ENCODE measurements at places on chromosomes 7 and 10. TPM values are rescaled to one million over a fixed set of nuclear protein-coding genes. Genes with fewer than 3 reads are reported as not detected.

The HOXA4 gene
- total RNA-seq: not detected

The NEBL gene
- 21.9 TPM for total RNA-seq

The CHST15 gene
- 23.8 TPM for total RNA-seq

GRCh38 chr7:19464751-19465150 is 244.1 kb downstream of the POLR1F start:
- no peaks in the 10 kb centered on the region for H3K27me3 ChIP-seq
- H3K36me3 ChIP-seq: no peaks in the 10 kb centered on the region

DNA sequence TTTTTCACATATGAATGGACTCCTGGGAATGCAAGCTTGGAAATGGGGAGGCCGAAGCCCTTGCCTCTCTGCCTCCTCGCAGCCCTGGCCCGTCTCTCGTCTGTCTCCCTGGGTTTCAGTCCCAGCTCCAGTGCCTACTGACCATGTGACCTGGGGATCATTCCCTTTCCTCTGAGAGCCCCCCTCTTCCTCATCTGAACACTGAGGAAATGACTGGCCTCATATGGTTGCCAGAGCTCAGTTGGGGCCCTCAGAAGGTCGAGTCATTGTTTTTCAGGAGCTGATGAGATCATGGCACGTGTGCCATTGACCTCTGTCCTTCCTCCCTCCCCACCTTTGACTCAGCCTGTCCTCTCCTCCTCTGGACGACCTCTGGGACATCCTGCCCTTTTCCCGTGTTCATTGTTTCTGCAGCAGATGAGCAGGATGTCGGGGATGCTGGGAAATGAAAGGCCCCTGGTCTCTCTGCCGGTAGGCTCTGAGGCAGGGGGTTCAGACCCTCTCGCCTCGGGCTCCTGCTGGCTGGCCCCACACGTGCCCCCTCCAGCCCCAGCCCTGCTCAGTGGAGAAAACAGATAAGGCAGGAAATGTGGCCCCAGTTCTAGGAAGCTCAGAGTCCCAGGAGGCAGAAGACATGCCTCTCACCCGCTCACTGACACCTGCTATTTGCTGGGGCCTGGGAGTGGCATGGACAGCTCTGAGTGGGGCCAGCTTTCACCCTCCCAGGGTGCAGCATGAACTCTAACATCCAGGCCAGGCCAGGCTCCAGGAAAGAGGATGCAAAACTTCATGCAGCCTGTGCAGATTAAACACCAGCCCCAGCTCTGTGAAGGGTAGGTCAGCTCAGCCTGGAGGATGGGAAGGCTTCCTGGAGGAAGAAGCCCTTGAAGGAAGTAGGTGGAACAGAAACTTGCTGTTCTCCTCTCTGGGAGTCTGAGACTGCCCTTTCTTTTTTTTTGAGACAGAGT is 8.3 kb upstream of the PPP1R35 start:
- H3K4me1 ChIP-seq: peaks cover 14% of the 10 kb centered on the region
- no peak overlapping the region for H3K4me3 ChIP-seq
- no peaks in the 10 kb centered on the region for H3K36me3 ChIP-seq
- H3K27me3 ChIP-seq: no peaks in the 10 kb centered on the region
- no peak for DNase-seq

The TAS2R3 gene
- total RNA-seq: 2.0 TPM

DNA sequence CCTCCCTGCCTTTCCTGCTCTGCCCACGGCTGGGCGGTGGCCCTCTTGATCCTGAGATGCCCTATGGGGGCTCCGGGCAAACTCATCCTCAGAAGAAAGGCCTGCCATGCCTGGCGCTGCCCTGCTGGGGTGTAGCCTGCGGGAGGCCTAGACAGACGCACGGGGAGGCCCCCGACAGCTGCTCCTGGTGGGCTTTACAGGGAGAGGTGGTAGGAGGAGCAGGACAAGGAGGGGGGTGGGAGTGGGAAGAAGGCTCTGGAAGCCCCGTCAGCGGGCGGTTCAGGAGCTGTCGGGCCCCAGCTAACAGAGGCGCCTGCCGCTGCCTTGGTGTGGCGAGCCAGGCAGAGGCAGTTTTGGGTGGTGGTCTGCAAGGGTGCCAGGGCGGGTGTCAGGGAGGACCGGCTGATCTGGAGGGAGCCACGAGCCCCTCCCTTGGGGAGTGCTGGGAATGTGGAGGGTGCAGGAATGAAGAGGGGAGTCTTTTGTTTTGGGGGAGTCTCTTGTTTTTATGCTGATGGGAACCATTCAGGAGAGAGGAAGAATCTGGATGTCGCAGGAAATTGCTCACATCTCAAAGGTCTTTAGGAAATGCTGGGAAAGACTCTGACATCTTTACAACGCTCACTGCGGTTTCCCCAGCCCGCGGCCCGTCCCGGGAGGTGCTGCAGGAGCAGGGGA is 63.5 kb downstream of the CFAP46 start:
- no peaks in the 10 kb centered on the region for H3K36me3 ChIP-seq
- H3K27me3 ChIP-seq: peaks cover 85% of the 10 kb centered on the region
- no peaks in the 10 kb centered on the region for H3K4me1 ChIP-seq
- no peak for DNase-seq
- no peak overlapping the region for H3K4me3 ChIP-seq

The GHRHR gene
- total RNA-seq: not detected

GRCh38 chr10:78549140-78549935 is 515.7 kb downstream of the RPS24 start:
- H3K27me3 ChIP-seq: peaks cover 14% of the 10 kb centered on the region
- H3K4me1 ChIP-seq: no peaks in the 10 kb centered on the region
- H3K36me3 ChIP-seq: no peaks in the 10 kb centered on the region
- no peak for DNase-seq
- no peak overlapping the region for H3K4me3 ChIP-seq

DNA sequence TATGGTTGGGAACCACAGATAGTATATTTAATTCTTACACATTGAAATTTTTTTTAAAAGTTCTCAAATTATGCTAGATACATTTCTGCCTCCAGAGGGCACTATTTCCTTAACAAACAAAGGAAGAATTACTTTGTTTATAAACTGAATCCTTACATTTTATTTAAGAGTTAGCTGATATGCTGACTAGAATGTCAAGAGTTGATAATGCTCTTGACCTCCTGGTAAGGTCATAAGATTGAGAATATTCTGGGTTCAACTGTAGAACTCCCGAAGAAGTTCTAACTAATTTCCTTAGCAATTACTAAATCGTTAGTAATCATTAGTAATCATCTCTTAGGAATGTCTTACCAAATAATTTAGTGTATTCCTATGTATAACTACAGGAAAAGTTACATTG is 95.3 kb upstream of the CYP26C1 start:
- H3K27ac ChIP-seq: no peak overlapping the region
- H3K36me3 ChIP-seq: no peaks in the 10 kb centered on the region
- no peak for DNase-seq
- no peaks in the 10 kb centered on the region for H3K27me3 ChIP-seq

DNA sequence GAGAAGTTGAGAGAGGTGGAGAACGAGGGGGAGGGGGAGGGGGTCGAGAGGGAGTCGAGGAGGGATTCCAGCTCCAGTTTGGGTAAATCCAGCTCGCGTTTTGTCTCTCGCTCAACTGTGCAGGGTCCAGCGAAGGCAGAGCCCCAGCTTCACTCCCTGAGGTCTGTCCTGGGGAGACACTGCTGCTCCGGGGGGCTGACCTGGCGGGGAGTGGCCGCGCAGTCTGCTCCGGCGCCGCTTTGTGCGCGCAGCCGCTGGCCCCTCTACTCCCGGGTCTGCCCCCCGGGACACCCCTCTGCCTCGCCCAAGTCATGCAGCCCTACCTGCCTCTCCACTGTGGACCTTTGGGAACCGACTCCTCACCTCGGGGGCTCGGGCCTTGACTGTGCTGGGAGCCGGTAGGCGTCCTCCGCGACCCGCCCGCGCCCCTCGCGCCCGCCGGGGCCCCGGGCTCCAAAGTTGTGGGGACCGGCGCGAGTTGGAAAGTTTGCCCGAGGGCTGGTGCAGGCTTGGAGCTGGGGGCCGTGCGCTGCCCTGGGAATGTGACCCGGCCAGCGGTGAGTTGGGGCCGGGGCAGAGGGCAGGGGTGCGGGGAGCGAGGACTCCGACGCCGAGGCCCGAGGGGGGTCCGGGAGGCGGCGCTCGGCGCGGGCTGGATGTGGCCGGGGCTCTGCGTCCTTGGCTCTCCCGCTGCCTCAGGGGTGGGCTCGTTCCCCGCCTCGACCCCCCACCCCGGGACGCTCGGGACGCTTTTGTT is at the start of gene TET1:
TET1 (plus strand) TSS at position 152 of the 757 bp plus-strand sequence. CDS start 12,002 bp downstream, outside the sequence.
- H3K4me3 ChIP-seq: peak within 1 kb of the TSS; percentile 68
- DNase-seq: peak; percentile 41
- H3K4me1 ChIP-seq: no peaks in the 10 kb centered on the region
- no peak within 1 kb of the TSS for H3K27ac ChIP-seq
- peaks cover 15% of the 10 kb centered on the region for H3K27me3 ChIP-seq

The C10orf62 gene
- total RNA-seq: 0.45 TPM

The TUBAL3 gene
- total RNA-seq: 0.52 TPM

DNA sequence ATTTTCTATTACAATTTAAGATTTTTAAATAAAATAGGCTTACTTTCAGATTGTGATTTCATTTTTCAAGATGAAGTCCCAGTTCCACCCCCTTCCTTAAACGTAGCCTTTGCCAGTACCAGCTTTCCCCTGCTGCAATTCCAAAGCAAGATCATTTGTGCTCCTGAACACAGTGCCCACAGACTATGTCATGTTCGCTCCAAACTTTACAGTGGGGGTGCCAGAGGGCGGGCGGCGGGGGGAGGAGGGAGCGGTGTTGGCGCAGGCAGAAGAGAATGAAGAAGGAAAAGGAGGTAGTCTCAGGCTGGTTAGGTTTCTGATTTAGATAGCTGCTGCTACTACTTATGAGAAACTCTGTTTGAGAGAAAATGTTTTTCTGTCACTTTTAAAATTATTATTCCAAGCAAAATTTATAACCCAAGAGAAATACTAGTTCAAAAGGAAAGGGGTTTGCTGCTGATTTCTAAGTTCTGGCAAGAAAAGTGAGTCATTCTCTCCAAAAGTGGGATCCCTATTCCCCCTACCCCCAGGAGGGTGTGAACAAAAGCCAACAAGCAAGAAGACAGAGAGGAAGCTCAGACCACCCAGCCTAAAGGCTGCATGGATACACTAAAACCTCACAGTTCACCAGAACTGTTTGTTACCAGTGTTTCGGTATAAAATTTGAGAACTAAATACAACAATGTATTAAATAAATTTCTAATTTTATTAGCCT is 109.6 kb downstream of the SRPK2 start:
- no peaks in the 10 kb centered on the region for H3K36me3 ChIP-seq
- H3K4me1 ChIP-seq: no peaks in the 10 kb centered on the region
- no peak for DNase-seq
- no peak overlapping the region for H3K27ac ChIP-seq
- H3K27me3 ChIP-seq: no peaks in the 10 kb centered on the region

- H3K27me3 ChIP-seq: 0 out of 2 replicates have a peak, but pooled peaks cover 4% of the 10 kb centered on the region
- no peak overlapping the region for H3K27ac ChIP-seq
- H3K4me1 ChIP-seq: no peaks in the 10 kb centered on the region
These were observed 61.7 kb downstream of the SH2D4B start for GRCh38 chr10:80599424-80599847.

- DNase-seq: no peak
- no peak overlapping the region for H3K4me3 ChIP-seq
- H3K27ac ChIP-seq: no peak overlapping the region
These were observed 28.7 kb downstream of the CHST15 start for GRCh38 chr10:124064676-124065075.

DNA sequence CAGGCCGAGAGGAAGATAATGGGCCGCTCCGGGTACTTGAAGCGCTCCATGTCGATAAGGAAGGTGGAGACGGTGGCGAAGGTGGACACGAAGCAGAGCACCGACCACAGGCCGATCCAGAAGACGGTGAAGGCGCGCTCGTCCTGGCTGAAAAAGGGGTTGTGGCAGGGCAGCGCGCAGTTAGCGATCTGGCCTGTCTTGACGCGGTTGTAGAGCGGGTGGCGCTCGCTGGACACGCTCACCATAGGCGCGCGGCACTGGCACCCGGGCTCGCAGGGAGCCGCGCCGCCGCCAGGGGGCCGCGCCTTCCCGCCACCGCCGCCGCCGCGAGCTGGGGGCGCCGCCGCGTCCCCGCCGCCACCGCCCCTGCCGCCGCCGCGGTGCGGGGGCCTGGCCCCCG is 1.6 kb downstream of the FZD8 start:
- H3K27me3 ChIP-seq: peaks cover 20% of the 10 kb centered on the region
- no peaks in the 10 kb centered on the region for H3K4me1 ChIP-seq
- no peak overlapping the region for H3K27ac ChIP-seq
- no peaks in the 10 kb centered on the region for H3K36me3 ChIP-seq
- DNase-seq: no peak

- H3K27me3 ChIP-seq: no peaks in the 10 kb centered on the region
- H3K36me3 ChIP-seq: no peaks in the 10 kb centered on the region
- H3K27ac ChIP-seq: no peak overlapping the region
- H3K4me1 ChIP-seq: peaks cover 22% of the 10 kb centered on the region
These were observed 5.4 kb downstream of the WDR86 start for GRCh38 chr7:151404216-151405011.

DNA sequence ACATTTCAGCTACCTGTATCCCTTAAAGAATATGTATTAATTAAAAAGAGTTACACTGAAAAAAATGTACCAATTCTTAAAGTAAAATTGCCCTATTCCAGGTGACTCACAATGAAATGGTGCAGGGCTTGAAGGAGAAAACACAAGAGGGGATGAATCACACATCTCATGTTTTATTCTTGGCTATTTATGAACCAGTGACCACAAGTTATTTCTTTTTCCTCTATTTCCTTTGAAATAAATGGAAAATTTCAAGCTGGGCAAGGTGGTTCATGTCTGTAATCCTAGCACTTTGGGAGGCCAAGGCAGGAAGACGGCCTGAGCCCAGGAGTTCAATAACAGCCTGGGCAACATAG is 106.8 kb downstream of the UBE2H start:
- peak; percentile 79 for DNase-seq
- no peak overlapping the region for H3K4me3 ChIP-seq
- H3K36me3 ChIP-seq: 0 out of 2 replicates have a peak, but pooled peaks cover 20% of the 10 kb centered on the region
- H3K27me3 ChIP-seq: no peaks in the 10 kb centered on the region
- H3K4me1 ChIP-seq: peaks cover 46% of the 10 kb centered on the region

- H3K4me3 ChIP-seq: no peak overlapping the region
- no peak overlapping the region for H3K27ac ChIP-seq
- DNase-seq: no peak
These were observed 178.0 kb upstream of the BMPER start for GRCh38 chr7:33727315-33727714.

DNA sequence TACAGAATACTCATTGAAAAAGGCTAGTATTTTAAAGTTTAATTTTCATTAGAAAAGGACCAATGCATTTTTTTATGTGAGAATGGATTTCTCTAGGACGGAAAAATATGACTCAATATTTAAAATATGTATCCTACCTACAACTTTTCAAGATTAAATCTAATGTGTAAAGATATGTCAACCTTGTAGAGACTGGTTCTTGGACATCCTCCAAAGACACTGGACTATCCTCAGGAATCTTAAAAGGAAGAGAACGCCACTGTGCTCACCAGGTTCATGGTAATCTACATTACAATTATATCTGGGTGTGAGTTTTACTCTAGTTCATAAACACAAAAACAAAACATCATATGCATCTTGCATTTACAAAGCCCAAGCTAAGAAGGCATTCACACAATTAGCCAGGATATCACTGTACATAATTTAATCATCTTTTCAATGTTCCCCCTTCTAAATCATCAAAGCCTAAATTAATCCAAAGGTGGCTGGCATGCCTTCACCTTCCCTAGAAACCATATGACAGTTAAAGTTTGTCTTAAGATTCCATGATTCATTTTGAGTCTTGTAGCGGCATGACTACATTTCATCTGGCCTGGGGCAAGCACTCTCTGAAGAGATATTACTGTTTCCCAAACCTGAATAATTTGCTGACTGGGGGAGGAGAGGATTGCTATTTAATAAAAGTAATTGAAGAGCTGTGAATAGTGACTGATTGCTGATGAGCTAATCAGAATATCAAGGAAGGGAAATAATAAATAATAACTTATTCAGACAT is 12.0 kb downstream of the SGCE start:
- no peaks in the 10 kb centered on the region for H3K27me3 ChIP-seq
- H3K4me3 ChIP-seq: no peak overlapping the region
- H3K27ac ChIP-seq: no peak overlapping the region
- H3K36me3 ChIP-seq: no peaks in the 10 kb centered on the region
- H3K4me1 ChIP-seq: no peaks in the 10 kb centered on the region
